Hepatocyte (in vitro differentiated cells): ENCODE measurements at places on chromosomes 16 and 17.
A peak's percentile ranks its signal among the peaks of the same experiment; 100 is the strongest.

DNA sequence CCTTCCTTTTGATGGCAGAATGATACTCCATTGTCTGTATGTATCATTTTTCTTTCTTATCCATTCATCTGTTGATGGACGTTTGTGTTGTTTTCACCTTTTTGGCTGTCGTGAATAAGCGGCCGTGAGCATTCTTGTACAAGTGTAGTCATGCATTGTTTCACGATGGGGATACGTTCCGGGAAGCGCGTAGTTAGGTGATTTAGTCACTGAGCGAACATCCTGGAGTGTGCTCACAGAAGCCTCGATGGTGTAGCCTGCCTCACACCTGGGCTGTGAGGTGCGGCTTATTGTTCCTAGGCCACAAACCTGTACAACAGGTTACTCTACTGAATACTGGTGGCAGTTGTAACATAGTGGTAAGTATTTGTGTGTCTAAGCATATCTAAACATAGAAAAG lies 136.5 kb downstream of the CMIP start:
- peak; percentile 48 for DNase-seq

DNA sequence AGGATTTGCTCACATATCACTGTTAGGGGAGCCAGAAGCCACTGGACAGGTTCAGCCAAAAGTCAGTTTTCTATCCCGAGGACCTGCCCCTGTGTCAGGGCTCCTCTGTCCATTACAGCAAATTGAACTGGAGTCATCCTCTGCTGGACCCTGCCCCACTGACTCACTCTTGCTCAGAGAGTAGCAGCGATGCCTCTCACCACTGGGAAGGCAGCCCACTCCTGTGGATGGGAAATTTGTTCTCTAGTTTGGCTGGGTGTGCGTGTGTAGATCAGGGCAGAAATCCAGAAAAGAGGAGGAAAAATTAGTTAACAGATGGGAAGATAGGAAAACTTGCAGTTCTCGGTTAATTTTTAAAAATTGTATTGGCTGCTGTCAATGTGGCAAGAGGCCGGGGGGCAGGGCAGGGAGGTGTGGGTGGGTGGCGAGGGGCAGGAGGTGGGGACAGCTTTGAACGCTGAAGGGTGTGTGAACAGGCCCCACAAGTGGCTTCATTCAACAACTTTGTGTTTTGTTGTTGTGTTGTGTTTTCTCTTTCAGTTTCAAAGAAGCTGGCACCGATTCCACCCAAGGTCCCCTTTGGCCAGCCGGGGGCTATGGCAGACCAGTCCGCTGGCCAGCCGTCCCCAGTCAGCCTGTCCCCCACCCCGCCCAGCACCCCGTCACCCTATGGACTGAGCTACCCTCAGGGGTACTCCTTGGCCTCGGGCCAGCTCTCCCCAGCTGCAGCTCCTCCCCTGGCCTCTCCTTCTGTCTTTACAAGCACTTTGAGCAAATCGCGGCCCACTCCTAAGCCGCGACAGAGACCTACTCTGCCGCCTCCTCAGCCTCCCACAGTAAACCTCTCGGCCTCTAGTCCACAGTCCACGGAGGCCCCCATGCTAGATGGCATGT lies 33.6 kb downstream of the ELAC2 start:
- DNase-seq, result no peak

DNA sequence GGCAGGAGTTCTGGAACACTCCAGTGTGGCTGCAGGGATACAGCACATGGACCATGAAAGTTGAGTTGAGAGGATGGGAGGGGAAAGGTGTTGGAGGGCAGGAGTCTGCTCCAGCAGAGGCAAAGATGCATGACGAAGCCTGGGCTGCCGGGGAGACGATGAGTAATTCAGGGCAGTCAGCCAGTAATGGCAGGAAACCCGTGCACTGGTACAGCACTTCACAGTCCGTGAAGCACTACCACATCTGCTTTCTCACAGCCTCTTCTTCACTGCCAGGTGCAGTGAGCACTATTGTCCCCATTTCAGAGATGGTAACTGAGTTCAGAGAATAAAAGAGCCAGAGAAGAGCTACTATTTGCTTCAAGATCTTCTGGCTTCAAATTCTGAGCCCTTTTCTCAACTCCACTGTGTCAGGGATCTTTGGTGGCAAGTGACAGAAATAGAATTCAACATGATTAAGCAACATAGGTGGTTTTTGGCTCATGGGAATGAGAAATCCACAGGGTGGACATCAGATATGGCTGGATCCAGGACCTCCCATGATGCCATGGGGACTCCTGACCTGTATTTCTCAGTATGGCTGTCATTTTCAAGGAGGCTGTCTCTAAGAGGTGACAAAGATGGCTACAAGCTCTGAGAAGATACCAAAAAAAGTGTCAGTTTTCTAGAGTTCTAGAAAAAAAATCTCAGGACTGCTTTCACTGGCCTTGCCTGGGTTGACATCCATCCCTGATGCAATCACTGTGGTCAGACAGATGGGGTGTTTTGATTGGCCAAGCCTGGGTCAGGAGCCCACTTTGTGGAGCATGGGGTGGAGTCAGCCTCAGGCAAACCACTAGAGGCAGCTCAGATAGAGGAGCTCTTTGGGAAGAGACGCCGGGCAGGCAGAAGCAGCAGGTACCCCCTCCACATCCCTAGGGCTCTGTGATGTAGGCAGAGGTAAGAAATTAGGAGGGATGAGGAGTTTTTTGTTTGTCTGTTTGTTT lies 24.7 kb downstream of the IL21R start:
- no peak for DNase-seq

GRCh38 chr16:9033125-9033830 lies 58.2 kb upstream of the HAPSTR1 start:
- DNase-seq, result peak; percentile 70

DNA sequence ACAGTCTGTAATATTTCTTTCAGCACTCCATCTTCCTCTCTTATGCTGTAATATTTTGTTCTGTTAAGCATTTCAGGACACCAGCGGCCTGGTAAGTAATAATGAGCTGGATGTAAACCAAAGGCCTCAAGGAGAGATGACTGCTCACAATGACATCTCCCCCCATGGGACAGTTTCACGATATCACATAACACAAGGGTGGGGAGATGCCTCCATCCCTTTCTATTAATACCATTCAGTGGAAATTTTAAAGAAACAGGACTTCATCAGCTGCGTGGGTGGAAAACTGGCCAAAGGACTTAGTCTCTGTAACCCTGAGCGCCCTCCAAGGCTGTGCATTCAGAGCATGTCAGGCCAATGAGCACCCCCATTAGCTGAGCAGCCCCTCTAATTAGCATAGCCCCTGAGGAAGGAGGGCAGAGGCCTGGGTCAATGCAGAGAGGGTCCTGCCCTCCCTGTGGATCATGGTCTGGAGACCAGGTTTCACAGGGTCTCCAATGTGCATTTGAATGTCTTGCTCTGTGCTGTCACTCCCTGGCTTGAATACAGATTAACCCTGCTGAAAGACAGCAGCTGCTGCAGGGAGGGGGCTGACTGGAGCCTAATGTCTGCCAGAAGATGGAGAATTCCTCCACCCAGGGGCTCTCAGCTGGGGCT lies 156.4 kb downstream of the HS3ST2 start:
- no peak for DNase-seq

- DNase-seq, result no peak
Measured at GRCh38 chr17:14353861-14354474, 53.1 kb downstream of the HS3ST3B1 start.

- DNase-seq, result no peak
Measured at GRCh38 chr17:77209330-77209748, 68.6 kb downstream of the SEC14L1 start.
